Cortex of kidney (tissue), 1 donor: ENCODE measurements at places on chromosomes 5 and 9.

DNA sequence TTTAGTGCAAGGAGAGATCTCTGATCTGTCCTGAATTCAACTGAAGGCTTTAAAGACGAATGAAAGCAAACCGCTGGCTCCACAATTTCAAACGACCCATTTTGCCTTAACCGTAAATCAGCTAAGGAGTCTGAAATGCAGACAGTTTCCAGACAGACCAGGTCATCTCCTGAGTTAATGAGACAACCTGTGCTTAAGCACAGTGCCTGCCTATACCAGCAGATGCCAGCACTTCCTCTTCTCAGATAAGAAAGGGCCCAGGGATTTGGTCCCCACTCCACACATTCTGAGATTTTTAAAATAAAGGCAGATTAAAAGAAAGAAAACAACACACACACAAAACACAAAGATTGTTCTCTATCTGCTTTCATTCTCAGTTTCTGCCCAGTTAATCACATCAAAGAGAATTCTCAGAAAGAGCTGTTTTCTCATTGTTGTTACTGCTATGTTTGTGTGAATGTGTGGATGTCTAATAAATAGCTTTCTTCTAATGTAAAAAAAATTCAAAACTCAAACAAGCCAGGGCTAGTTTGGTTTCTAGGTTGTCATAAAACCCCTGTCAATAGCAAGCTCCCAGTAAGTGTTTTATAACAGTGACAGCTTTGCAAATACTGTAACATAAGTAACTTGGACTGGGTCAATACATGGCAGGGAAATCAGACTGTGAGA is 157.7 kb upstream of the SLC24A2 start:
- no peak for DNase-seq

GRCh38 chr9:16572005-16572734 is 298.3 kb downstream of the BNC2 start:
- no peak for DNase-seq

- DNase-seq: no peak
Observed at GRCh38 chr5:165185716-165186115, 1680.3 kb downstream of the MAT2B start.

- no peak for DNase-seq
Observed at GRCh38 chr9:136973618-136974617, 3.4 kb upstream of the PTGDS start.

DNA sequence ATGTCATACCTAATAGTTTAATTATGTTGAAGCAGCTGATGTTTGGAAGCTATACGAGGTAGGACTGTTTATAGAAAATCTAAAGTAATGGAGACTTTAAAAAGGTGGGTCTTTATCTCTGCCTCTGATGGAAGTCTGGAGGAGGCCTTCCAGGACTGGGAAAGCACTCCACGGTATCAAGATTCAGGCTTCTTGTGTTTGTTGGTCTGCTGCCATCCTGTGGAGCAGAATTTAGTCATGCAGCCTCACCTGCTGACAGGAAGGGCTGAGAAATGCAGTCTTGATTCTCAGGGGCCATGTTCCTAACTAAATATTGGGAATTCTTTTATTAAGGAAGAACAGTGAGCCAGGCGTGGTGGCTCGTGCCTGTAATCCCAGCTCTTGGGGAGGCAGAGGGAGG is 15.9 kb downstream of the SPDL1 start:
- no peak for DNase-seq

DNA sequence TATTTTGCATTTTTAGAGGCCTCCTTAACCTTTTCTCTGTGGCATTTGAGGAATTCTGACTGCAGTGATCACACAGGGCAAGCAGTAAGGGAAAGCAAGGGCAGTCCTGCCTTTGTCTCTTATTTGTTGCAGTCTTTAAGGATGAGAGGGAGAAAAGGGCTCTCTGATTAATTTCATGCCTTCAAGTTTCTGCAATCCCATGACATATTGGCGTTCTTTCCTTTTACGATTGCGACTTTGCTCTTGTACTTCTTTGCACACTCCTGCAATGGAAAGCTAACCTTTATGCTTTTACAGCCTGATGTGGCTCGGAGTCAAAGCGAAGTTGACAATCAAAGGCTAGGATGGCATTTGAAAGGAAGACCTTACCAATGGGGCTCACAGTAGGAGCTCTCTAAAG is 698.4 kb downstream of the DNAH5 start:
- DNase-seq: no peak

DNA sequence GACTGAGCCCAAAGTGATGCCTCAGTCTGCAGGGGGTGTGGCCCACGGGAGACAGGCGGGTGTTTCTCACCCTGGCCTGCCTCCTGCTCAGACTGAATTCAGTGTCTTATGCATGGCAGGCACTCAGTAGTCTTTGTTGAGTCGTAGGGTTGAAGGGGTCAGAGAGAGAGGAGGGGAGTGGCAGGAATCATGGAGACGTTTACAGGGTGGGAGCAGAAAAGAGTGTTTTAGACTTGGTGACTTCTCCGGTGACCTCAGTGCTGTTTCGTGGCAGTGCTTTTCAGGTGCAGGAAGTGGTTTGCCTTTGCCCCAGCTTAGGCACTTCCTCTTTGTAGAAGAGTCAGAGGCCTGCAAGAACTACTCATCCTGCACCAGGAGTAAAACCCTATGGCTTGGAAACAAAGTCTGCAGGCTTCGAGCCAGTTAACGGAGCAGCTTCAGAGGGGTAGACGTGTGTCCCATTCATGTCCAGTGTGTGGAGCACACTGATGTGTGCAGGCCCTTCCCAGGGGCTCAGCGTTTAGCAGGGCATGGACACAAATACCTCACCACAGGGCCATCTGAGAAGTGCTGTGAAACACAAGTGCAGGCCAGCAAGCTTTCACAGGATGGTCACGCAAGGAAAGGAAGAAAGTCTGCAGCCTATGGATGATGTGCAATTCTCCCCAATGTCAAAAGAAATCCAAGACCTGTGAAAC is 24.5 kb upstream of the SEMA4D start:
- DNase-seq: no peak

- DNase-seq: no peak
Observed at GRCh38 chr5:178590141-178590923, at the start of gene COL23A1. Gene COL23A1 (minus strand): TSS chr5:178590393.

DNA sequence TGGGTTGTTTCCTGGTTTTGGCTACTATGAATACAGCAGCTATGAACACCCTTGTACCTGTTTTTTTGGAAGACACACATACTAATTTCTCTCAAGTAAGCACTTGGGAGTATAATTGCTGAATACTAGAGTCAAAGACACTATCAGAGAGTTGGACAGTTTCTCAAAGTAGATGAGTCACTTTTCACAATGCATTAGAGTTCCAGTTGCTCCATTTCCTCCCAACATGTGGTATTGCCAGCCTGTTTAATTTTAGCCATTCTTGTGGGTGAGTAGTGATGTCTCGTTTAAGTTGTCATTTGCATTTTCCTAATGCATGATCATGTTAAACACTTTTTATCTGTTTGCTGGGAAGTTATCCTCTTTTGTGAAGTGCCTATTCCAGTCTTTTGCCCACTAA is 81.6 kb upstream of the GDNF start:
- no peak for DNase-seq

GRCh38 chr5:173178369-173178910 is 34.1 kb downstream of the BNIP1 start:
- no peak for DNase-seq

GRCh38 chr5:81188962-81189361 is 44.2 kb upstream of the CKMT2 start:
- DNase-seq: no peak

- no peak for DNase-seq
Observed at GRCh38 chr9:31730398-31730797, 654.0 kb upstream of the ACO1 start.

DNA sequence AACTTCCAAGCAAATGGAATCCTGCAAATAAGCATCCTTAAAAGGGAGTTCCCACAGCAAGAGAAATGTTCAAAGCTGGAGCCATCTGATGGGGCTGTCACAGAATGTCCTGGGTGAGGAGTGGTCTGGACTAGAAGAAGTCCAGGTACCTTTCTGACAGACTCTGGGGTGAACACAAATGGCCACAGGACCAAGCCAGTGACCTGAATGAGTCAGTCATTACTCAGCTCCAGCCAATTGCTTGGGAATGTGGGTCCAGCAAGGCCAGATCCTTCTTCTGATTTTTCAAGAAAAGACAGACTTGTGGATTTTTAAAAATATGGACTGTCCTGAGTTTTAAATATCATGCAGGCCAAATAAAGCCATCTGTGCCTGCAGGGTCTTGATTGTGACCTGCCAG is 30.1 kb downstream of the GALNT10 start:
- no peak for DNase-seq
